Activated CD4-positive, alpha-beta T cell treated with anti-CD3 and anti-CD28 coated beads, Interleukin-2, amount 50 U/mL, for 48 hours (primary cell): ENCODE measurements at places on chromosomes 7 and 10.
A peak's percentile ranks its signal among the peaks of the same experiment; 100 is the strongest.

GRCh38 chr7:116122972-116123595 is 87.3 kb upstream of the TES start:
- no peak for DNase-seq

- DNase-seq, result no peak
Measured at GRCh38 chr10:114990586-114990985, 52.6 kb downstream of the TRUB1 start.

- no peak for DNase-seq
Measured at GRCh38 chr7:15821484-15822427, 135.3 kb upstream of the MEOX2 start.

- no peak for DNase-seq
Measured at GRCh38 chr7:44576228-44576627, 2.5 kb upstream of the DDX56 start.

GRCh38 chr7:32890793-32891042 is 842 bp downstream of the KBTBD2 start:
- DNase-seq, result no peak

- DNase-seq, result peak; percentile 71
Measured at GRCh38 chr10:80196270-80196949, 8.9 kb downstream of the ANXA11 start.

GRCh38 chr10:95820363-95820762 is 64.4 kb downstream of the ENTPD1 start:
- DNase-seq, result no peak

DNA sequence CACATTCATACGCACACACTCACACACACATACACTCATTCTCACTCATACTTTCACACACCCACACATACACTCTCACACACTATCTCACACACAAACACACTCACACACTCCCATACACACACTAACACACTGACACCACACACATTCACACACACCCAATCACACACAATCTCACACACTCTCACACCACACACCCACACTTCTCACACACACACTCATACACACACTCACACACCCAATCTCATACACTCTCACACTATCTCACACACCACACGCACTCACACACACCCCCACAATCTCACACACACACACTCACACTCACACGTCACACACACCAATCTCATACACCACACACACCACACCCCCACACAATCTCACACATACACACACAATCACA is 71.0 kb downstream of the GLRX3 start:
- DNase-seq, result no peak

- DNase-seq, result no peak
Measured at GRCh38 chr10:96794836-96795733, 37.0 kb upstream of the LCOR start.

DNA sequence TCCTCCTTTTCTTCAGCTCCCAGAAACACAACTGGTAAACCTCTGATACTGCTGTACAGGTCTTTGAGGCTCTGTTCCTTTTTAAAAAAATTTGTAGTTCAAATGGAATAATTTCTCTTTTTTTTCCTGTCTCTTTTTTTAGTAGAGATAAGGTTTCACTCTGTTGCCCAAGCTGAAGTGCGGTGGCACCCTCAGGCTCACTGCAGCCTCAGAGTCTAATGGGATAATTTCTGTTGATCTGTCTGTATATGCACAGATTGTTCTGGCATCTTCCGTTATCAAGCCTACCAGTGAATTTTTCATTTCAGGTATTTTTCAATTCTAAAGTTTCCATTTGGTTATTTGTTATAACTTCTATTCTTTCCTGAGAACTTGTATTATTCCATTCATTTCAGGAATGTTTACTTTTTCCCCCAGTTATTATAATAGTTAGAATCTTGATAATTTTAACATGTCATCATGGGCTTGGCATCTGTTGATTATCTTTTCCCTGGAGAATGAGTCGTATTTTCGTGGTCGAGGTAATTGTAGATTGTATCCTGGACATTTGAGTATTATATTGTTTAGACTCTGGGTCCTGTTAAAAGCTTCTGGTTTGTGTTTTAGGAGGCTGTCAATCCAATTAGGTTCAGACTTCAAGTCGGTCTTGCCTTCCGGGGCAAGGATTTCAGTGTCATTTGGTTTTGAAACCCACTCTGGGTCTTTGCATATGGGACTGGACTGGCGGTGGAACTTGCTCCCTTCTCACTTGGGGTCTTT is 24.5 kb downstream of the CRCP start:
- no peak for DNase-seq

- no peak for DNase-seq
Measured at GRCh38 chr10:126392068-126392467, 3.8 kb upstream of the ADAM12 start.

- DNase-seq, result no peak
Measured at GRCh38 chr7:38858259-38858884, 50.6 kb downstream of the VPS41 start.

GRCh38 chr7:47932016-47932415 is 16.2 kb downstream of the PKD1L1 start:
- DNase-seq, result no peak

GRCh38 chr10:71755179-71755879 is 18.0 kb downstream of the VSIR start:
- no peak for DNase-seq

DNA sequence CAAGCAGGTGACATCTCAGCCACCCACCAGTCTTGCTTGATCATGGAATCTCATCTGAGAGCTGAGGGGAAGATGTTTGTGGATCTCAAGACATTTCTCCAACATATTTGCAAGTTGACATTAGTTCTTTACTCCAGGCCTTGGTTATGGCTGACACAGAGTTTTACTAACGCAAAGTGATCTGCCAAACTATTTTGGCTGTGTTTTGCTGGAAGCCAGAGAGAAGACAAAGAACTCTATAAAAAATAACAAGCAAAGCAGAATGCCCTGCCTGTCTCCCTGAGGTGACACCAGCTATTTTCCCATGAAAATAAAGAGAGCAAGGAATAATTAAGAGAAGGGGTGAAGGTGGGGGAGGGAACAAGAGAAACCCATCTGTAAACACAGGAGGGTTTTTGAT is 286.4 kb downstream of the WDR11 start:
- DNase-seq, result no peak

- no peak for DNase-seq
Measured at GRCh38 chr7:7114575-7115291, 67.6 kb upstream of the C1GALT1 start.

- no peak for DNase-seq
Measured at GRCh38 chr10:11869743-11870460, 46.7 kb downstream of the PROSER2 start.

- no peak for DNase-seq
Measured at GRCh38 chr10:28169525-28169924, 133.3 kb downstream of the MPP7 start.

- peak; percentile 19 for DNase-seq
Measured at GRCh38 chr10:35643151-35644049, 1.3 kb upstream of the FZD8 start.

- DNase-seq, result no peak
Measured at GRCh38 chr10:22620929-22621328, 93.4 kb downstream of the PIP4K2A start.

DNA sequence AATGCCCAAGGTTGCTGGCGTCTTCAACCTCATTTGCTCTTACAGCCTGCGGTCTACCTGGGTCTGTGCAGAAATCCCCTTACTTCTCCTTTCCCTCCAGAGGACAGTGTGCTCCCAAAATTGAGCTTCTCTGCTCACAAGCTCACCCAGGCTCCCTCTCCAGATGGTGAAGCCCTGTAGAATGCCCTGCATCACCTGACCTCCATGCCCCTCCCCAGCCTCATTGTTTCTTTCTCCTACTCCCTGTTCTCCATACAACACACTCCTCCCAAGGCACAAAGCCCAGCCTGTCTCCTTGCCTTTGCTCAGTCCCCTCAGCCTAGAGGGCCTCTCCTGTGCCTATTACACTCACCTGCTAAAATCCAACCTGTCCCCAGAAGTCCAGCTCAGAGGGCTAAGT is 3.5 kb downstream of the CRHR2 start:
- no peak for DNase-seq

GRCh38 chr7:55575098-55575497 is 2.8 kb upstream of the VOPP1 start:
- DNase-seq, result no peak
